Dorsolateral prefrontal cortex (tissue), 122 donors: ENCODE measurements at places on chromosomes 3 and 15.

DNA sequence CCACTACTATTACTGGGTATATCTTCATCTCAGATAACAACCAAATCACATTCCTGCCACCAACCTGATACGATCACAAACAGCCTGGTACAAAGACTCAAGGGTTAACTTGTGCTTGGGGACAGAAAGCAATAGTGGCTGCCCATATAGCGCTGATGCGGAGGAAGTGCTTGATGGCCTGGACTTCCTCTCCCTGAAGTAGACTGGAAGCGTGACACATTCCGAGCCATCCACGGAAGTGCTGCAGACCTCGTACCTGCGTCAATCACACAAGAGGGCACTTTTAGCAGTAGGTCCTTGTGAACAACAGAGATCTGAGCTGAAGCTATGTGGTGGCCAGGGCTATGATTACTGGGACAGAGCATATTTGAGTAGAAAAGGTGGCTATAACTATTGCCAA lies 17.3 kb upstream of the C3orf62 start:
- no peak for DNase-seq

DNA sequence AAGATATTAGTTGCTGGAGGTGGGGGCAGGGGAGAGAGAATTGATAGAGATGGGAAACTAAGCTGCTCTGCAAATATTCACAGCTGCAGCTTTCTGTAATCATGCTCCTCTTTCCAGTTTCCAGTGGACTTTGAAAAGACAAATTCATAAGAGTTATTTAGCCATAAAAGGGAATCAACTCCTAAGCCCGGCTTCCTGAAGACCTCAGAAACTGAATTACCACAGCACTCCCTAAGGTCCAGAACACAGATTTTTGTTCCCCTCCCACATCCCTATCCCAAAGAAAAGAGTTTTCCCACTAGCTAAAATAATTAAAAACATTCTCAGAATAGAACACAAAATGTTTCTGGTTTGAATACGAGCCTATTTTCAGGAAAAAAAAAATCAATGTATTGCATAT lies 871.8 kb upstream of the NR2F2 start:
- DNase-seq: no peak

- no peak for DNase-seq
These were observed 231.5 kb upstream of the TLE3 start for GRCh38 chr15:70329179-70329578.

DNA sequence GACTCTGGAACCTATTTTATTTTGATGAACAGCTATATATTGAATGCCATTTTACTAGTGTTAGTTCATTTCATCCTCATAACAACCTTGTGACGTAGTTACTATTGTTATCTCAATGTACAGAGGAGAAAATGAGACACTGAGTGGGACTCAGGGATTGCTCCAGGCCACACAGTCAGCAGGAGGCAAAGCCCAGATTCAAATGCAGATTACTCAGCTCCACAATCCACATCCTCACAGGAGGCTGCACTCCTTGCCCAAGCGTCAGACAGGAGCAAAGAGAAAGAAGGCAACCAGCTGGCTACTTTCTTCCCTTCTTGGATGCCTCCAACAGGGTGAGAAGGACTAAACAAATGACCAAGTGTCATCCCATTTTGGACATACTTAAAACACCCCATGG lies 92.0 kb upstream of the CCDC54 start:
- no peak for DNase-seq

- no peak for DNase-seq
These were observed 127.7 kb upstream of the SAMMSON start for GRCh38 chr3:69871868-69872267.

- DNase-seq: no peak
These were observed 35.8 kb upstream of the ABHD2 start for GRCh38 chr15:89052474-89052873.

- no peak for DNase-seq
These were observed 15.3 kb upstream of the DIS3L start for GRCh38 chr15:66278056-66278455.

DNA sequence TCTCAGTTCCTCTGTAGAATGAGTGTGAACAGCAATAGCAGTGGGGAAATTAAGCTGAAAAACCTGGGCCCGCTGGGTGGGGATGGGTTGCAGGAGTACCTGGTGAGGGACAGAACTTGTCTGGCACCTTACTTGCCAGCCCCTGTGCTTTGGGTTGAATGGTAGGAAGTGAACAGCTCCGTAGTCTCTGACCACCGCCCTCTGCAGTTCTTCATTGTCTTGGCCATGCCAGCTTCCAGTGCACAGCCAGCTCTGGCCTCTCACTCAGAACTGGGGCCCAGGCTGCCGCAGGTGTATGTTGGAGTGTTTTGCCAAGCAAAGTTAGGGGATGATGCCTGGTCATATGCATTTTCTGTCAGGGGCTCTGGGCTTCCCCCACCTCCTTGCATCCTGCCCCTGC lies 14.0 kb upstream of the CHST14 start:
- DNase-seq: no peak

GRCh38 chr3:14124223-14124614 lies 451 bp downstream of the CHCHD4 start:
- DNase-seq: peak; percentile 63

DNA sequence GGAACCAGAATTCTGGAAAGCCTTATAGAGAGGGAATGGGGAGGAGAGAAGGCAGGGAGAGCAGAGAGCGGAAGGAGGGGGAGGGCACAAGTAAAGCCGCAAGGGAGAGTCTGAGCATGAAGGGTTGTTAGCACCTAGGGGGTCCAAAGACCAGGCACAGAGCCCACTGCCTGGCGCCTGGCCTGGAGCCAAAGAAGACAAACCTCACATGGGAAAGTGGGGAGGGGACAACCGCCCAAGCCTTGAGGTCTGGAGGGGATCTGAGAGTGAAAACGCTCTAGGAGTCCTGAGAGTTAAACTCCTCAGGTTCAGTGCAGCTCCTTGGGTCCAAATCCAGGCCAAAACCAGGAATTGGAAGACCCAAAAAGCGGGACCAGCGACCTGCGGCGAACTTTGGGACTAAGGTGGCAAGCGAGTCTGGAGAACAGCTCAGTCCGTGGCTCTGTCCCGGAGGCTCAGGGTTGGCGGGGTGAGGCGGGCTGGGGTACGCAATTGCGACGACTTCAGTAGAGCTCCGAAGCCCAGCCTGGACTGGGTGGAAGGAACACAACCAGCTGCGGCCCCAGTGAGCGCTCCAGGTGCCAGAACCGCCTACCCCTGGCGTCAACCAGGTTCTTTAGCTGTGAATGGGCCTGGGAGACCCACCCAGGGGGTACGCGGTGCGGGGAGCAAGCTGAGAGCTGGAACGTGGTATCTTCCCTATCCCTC lies 807 bp upstream of the INAFM2 start:
- DNase-seq: no peak

DNA sequence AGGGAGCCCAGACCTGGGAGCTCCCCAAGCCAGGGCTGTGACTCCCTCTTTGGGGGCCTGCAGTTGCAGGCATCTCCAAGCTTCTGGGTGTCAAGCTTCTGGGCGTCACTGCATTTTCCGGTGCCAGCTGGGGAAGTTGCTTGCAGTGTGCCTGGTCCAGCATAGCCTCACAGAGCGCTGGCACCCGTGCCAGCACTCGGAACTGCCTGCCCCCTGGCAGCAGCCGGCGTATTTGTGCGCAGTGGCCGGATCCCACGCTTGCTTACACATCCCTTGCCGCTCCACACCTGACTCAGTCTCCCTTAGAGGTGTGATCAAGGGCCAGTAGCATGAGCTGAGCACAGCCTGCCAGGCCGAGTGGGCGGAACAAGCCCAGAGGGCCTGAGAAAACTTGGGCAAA lies 37.0 kb downstream of the COMMD2 start:
- no peak for DNase-seq

DNA sequence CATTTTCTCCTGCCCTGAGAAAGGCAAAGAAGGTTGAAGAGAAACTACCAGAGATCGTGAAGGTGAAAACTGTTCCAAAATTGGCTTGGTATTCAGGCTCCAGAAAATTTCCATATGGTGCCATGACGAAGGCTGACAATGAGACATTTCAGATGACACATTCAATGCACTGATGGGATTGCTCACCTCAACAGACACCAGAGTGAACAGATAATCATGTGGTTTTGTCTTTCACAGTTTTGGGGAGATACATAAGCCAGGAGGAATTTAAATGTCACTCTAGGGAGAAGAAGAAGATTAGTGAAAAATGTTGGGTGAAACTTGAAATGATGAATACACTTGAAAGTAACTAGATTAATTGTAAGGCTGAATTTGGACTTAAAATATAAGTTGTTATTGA lies 339.7 kb upstream of the EPHA3 start:
- DNase-seq: no peak

- no peak for DNase-seq
These were observed 52.4 kb downstream of the TBL1XR1 start for GRCh38 chr3:177144922-177145321.

DNA sequence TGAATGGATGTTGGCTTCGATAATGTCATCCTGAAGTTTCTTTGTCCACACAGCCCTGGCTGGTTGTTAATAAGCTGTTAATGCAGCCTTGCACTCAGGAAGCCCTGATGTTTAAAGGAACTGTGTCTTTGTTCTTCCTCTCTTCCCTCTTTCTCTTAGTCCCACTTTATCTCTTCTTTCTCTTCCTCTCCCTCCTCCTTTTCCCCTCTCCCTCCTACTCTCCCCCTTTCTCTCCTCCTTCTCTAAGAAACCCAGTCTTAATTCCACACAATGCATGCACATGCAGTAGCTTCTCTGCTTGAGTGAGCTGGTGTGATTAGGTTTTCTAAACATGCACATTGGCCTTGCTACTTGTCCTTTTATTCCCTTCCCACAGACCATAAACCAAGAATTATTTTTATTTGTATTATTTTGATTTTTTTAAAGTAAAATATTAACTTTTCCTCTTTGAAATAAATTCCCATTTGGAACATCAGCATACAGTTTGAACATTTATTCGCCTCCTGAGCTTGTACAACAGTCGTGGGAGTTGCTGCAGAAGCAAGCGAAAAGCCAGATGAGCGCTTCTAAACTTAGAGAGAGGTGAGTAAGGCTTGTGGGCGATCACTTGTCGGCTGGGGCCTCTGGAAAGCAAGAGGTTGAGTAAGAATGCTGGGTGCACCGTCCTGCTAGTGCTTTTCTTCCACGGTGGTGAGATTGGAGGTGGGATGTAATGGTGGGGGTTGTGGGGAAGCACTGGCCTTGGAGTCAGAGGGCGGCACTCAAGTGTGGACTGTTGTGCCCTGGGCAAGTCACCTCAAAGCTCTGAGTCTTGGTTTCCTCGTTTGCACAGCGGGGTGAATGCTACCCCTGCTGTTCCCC lies 7.2 kb downstream of the GHRL start:
- peak; percentile 55 for DNase-seq

- DNase-seq: no peak
These were observed 115.8 kb upstream of the ARHGEF3 start for GRCh38 chr3:56917361-56918110.

GRCh38 chr3:46701181-46701939 lies at the start of gene TMIE:
TMIE (plus strand) TSS chr3:46701392; CDS start chr3:46701488, 96 bp downstream.
- DNase-seq: peak; percentile 45
